ENCODE measurements at places on chromosomes 16 and 17.

DNA sequence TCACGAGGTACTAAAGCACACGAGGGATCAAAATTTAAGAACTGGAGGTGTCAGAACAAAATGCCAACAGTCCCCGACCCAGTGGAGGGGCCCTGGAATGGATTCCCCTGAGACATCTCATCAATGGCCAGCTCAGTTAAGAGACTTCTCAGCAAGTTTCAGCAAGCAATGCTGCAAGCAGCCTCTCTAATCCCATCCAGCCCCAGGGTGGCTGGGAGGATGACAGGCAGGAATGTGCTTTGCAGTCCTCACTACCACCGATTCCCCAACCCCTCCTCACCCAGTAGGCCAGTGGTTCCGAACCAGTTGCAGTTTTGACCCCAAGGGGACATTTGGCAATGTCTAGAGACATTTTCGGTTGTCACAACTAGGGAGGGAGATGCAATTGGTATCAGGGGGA lies 8.7 kb downstream of the GPRC5B start:
- no peak for DNase-seq

DNA sequence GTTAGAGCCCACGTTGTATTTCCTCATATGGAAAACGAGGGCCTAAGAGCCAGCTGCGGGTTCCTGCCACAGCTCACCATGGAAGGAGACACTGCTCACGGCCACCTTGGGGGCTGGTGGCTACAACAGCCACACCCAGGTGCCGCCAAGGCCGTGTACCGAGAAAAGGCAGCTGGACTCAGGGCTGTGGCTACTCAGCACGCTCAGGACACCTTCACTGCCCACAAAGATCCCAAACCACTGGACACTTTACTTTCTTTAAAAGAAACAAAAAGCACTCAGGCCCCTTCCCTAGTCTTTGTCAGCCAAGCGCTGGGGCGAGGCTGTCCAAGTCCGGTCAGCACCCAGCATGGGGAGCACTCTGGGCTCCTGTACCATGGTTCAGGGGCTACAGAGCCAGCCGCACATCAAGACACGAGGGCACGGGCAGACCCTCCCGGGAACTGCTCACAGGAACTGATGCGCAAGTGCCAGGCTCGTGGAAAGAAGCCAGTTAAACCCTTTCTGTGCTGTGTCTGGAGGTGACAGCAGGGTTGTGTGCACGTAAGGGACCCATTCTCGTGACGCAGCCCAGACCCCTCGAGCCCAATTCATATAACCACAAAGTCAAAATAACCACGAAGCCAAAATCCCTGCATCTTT lies 18.5 kb downstream of the SLC16A3 start:
- no peak for DNase-seq

DNA sequence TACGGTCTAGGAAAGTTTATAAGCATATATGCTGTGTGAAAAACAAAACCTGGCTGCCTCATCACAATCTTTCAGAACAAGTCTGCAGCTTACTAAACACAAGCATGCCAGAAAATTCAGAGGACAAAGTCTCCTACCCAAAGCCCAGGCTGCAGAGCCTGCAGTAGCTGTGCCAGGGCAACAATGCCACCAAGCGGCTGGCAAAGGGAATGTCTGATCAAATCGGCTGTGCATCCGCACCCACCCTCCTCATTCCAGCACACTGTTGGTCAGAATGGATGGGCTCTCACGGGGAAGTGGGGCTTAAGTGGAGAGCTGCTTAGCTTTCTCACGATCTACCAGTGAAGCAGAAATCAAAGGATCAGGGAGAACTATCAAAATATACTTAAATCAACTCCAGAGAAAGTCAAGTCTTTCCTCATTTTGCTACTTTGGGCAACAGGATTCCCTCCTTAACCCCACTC lies 73.5 kb downstream of the CYTH1 start:
- DNase-seq = peak; percentile 51

DNA sequence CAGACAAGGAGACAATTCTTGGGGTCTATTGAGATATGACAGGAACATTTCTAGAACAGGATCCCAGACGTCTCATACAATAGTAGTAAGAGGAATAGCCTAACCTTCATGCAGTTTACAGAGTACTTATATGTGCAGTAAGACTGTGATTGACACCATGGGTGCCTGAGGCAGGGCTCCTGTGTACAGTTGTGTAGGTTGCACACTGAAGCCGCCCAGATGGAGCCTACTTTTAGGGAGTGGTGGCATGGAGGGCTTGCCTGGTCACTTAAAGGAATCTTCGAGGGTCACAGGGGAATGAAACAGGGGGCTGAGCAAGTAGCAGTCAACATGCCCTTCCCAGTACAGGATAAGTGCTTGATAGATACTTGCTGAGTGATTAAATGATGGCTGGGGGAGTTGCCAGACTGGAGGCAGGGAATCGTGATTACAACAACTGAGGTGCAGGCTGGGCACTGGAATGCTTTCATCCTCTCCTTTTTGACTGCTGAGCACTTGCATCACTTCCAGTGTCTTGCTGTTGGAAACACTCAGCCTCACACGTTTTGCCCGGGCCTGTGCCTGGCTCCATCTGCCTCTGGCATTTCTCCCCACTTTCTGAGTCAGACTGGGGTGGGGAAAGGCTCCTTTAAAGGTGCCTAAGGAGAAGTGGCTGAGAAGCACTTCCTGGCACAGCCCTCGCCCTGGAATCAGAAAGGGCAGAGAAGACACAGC lies 71.0 kb downstream of the COPRS start:
- no peak for DNase-seq

DNA sequence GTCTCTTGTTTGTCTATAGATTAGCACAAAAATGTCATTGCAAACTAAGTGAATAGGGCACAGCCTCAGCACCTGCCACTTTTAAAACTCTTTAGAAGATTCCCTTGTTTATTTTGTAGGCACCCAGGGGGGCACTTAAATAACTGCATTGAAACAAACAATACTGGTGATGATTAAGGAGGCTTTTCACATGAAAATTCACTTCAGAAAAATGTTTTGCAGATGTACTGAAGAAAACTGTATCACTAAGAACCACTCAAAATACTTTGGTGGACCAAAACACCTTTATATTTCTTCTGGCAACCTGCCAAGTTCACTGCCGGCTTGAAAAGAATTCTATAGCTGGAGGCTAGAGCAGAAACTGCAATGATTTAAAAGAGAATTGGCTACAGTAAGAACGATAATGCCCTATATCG lies 281.5 kb downstream of the TOX3 start:
- no peak for DNase-seq

DNA sequence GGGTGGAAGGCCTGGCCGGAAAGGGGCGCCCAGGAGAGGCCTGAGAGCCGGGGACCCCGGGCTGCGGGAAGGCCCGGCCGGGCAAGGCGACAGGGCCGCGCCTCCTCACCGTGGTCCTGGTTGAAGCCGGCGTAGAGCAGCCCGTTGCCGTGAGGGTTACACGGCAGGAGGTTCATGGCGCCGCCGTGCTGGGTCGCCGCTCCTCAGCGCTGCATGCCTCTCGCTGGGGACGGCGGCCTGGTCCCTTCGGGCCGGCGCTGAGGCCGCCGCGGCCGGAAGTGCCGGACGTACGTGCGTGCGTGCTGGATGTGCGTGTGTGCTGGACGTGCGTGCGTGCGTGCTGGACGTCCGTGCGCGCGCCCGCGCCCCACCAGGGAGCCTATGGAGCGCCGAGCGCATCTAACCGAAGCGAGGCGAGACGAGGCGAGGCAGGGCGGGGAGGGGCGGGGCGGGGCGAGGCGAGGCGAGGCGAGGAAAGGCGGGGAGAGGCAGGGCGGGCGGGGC lies at the start of gene WDR45B:
WDR45B (minus strand) TSS at position 280 of the 504 bp plus-strand sequence; CDS start at position 176, 104 bp downstream.
- DNase-seq = peak; percentile 88

- no peak for DNase-seq
Measured at GRCh38 chr17:41967141-41967920, 736 bp downstream of the CNP start.

DNA sequence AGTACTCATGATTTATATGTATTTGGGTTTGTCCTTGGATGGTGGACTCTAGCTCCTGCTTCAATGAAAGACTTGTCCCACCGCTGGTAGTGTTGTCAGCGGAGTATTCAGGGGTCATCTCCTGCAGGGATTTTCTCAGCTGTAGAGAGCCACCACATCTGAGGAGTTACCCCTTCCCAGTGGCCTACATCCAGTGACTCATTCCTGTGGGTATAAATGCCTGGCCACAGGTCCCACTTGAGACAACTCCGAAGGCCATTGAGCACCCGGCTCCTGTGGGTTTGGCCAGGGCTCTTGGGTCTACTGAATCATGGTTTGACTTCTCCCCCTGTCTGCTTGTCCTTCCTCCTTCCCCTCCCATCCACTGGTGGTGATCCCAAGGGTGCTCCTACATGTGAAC lies 34.6 kb upstream of the WSB1 start:
- no peak for DNase-seq

DNA sequence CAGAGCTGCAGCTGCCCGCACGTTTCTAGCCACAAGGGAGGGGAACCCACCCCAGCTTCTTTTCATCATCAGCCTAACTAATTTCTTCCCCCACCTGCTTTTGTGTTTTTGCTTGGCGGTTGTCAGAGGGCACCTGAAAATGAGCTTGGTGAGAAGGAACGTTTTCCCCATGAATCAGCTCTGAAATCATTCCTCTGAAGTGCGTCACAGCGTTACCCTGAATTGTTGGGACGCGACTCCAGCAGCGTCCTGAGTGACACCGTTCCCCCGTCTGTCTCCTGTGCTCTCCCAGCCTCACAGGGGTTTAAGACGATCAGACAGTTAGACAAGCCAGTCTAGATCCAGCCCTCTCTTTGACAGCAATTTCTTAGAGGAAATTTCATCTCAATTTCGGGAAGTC lies 722.9 kb upstream of the EEF2KMT start:
- no peak for DNase-seq

DNA sequence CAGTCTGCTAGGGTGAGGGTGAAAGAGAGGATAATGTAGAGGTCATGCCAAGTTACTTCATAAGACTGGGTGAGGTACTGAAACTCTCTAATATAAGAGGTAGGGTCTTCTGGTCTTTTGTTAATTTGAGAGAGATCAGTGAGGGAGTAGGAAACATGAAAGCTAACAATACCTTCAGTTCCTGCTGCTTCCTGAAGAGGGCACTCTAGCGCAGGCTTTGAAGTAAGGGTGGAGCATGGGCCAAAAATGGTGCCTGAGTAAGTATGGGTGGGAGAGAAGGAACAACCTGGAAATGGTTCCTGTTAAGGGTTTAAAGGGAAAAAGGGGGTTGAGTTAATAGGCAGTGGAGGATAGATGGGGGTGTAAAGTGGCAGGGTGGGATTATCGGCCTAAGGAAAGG lies 2449.5 kb downstream of the TP53TG3F start:
- DNase-seq = no peak

DNA sequence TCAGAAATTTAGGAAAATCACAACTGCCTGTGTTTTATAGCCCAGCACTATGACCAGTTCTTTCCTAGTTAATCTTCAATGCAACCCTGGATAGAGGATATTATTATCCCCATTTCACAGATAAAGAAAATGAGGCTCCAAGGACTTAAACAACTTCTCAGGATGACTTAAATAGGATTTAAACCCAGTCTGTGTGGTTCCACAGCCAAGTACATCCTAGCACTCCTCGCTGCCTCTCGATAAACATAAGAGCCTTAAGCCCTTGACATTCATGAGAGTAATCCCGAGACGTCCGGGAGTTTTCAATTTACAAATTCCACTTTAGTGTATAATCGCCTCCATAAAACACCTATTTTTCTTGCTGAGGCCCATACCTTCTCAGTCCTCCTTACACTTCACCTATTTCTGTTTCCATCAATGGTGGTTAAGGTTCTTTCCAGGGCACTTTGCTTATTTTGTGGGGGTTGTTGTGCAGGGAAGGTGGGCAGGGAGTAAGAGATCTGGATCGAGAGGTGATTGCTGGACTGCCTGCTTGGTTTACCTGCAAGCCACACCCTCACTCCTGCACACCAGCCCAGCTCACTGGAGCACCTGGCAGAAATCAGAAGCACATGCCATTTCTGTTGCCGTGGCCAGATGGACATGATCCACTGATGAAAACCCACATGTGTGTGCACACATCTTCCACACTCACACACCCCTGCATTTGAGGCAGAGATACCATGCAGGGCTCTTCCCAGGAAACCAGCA lies 50.5 kb downstream of the ASIC2 start:
- DNase-seq = no peak

DNA sequence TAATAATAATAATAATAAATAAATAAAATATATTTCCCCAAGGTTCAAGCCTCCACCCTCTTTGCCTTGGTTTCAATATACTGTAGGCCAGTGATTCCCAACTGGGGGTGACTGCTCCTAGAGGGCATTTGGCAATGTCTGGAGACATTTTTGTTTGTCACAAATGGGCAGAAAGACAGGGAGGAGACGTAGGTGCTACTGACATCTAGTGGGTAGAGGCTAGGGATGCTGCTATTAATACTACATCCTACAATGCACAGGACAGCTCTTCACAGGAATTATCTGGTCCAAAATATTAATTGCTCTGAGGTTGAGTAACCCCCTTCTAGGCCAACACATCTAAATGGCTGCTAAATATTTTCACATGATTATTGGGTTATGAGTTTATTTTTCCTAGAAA lies 12.8 kb upstream of the PRR14 start:
- DNase-seq = no peak

DNA sequence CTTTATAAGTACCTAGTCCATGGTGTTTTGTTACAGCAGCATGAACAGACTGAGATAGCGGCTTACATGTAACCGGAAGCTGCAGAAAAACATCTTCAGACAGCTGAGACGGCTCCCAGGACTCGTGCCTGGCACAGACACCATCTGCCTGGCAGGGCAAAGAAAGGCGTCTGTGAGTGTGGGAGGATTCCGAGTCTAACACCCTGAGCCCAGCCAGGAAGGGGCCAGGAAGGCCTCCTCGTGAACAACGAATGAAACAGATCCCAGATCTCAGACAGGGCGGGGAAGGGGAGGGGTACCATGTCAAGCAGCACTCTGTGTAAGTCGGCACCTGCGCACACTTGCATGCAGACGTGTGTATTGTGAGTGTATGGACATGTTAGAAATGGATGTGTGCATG lies 4.4 kb upstream of the CSNK1D start:
- no peak for DNase-seq

DNA sequence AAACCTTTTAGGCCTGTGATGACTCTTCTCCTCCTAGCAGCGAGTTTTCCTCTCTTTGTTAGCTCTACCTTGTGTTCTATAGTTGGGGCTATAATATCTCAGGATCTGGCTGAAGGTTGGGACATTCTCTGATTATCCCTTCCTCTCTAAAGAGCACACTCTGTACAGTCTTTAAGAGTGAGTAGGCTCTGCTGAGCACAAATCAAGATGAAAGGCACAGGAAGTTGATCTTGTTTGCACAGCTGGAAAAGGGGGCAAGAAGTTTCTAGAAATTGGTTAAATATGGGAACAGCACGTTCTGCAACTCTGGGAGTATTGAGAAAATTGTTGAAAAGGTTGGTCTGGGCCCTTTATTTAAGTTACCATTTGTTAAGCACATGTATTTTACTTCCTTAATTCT lies 240.9 kb downstream of the CDH11 start:
- DNase-seq = no peak

GRCh38 chr16:56591377-56592060 lies 2.2 kb downstream of the MT3 start:
- no peak for DNase-seq

DNA sequence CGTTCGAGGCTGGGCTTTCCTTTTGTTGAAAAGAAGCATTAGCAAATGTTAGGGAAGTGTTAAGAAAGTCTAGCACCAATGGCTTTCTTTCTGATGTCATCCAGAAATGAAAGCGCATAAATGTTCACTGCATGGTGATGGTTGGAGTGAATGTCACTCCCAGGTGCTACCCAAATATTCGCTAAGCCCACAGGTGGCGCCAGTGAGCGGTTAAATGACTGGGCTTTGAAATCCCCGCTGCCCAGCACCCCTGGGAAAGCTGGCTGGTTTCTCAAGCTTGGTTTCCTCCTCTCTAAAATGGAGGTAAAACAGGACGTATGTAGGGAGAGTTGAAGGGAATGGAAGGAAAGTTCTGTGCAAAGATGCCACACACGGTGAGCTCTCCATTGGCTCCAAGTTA lies 104.4 kb downstream of the IRX5 start:
- DNase-seq = no peak

GRCh38 chr16:70638814-70639792 lies 7.3 kb upstream of the IL34 start:
- DNase-seq = no peak
